ENCODE measurements at places on chromosomes 4 and X.

GRCh38 chrX:153927672-153927921 lies 1.5 kb upstream of the ARHGAP4 start:
- DNase-seq: no peak

- no peak for DNase-seq
Observed at GRCh38 chr4:178577933-178578332, 1135.7 kb upstream of the AGA start.

DNA sequence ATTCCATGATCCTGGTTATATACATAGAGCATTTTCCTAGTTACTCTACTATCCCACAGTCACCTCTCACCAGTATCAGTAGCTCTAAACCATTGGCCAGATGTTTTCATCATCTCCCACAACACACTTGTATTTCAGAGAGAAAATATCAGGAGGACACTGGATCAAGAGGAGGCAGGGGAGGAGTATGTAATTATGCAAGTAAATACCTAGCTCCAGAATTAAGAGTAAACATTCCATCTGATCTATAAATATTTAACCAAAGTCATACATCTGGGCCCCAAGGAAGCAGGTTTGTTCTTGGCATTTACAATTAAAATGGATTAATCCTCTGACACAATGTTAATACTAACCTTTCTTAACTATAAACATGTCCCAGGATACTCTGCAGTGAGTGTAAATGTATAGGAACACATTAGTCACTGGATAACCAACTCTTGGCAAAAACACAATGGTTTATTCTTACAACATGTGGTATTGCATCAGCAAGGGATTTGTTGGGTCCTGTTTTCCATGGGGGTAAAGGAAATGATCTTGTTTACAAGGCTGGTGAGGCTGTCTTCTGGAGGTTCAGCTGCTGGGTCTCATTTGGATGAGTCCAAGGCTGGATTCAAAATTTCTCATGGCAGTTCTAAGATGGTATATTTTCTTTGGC lies 170.1 kb downstream of the ATG4A start:
- no peak for DNase-seq

GRCh38 chr4:2735869-2736268 lies 20.3 kb downstream of the TNIP2 start:
- DNase-seq: no peak

DNA sequence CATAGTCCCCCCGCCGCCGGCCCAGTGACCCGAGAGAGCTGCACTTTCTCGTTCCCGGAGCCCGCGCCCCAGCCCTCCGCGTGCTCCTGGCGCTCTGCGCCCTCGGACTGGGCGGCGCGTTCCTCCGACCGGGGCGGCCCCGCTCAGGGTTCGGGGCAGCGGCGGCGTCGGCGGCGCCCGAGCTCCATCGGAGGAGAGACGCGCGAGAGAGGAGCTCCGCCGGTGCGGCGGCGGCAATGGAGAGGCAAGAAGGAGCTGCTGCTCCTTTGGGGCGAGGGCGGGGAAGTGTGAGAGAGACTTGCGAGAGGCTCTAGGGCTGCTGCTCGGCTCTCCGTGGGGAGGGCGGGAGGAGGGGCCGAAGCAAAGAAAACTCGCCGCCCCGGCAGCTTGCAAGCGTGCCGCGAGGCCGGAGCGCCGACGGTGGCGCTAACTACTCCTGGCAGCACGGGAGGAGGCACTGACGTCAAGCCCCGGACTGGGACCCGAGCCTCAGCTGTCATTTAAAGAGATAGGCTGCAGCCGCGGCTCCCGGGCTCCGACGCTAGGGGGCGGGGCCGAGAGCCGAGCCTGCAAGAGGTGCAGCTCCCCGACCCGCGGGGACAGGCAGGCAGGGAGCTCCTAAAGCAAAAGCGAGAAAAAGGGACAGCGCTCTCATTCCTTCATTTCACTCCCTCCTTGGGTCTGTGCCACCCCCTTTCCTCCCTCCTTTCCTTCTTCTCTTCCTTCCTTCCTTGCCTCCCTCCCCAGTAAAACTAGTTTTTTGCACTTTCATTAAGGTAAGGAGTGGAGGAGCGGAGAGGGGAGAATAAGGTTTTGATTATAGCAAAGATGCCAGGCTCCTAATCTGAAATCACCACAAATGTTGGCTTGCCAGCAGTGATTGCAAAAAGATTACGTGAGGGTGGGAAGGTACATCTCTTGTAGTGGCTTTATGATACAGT lies at the start of gene KCTD8:
TSS of gene KCTD8 (minus strand) at position 289 of the 941 bp plus-strand sequence.
- peak; percentile 37 for DNase-seq

DNA sequence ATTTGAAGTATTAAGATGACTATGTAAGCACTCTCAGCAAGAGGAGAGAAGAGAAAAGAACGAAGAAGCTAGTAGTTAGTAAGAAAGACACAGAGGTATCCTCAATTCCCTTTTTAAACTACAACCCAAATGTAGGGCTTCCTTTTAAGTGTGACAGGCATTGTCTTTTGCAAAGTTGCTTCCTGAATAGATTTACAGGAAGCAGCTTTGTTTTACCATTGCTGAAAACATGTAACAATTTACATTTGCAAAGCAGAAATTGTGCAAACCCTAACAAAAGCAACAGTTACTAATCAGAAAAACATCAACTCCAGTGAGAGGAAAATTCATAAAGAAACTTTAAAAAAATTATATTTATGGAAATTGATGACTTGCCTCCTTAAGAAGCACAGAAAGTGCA lies 96.4 kb downstream of the FAM13A start:
- no peak for DNase-seq

- no peak for DNase-seq
Observed at GRCh38 chrX:134431894-134432293, 28.1 kb upstream of the HPRT1 start.

DNA sequence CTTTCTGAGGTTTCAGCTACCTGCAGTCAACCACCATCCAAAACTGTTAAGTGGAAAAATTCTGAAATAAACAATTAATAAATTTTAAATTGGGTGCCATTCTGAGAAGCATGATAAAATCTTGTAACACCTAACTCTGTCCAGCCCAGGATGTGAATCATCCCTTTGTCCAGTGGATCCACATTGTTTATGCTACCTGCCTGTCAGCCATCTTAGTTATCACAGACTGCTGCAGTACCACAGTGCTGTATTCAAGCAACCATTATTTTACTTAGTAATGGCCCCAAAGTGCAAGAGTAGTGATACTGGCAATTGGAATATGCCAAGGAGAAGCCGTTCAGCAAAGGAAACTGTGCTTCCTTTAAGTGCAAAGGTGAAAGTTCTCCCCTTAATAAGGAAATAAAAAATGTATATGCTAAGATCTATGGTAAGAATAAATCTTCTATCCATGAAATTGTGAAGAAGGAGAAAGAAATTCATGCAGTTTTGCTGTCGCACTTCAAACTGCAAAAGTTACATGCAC lies 20.6 kb downstream of the CAMK2D start:
- DNase-seq: no peak

DNA sequence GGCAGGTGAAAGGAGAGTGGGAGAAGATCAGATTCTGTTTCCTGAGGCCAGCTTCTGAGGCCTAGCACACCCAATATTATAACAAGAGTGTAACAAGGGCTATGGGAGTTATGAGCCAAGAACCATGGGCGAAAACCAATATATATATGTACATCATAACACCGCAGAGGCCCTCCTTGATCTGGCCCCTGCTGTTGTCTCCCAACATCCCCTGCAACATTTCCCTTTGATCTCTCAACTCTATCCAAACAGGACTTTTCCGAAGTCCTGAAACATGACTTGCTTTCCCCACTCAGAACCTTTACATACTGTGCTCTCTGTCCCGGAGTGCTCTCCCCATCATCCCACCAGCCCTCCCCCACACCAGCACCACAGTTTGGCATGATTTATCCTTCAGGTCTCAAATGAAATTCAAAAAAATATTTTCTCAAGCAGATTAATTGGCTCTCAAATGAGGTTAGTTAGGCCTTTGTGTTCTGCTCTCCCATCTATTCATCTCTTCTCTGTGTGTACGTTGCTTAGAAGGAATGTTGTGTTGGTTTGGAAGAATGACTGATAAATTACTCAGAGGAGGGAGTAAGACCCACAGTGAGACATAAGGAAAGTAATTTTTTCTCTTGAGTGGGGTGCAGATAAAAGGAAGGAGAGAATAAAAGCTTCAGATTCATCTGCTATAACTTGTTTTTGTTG lies 58.1 kb upstream of the SMIM10 start:
- DNase-seq: peak; percentile 83

DNA sequence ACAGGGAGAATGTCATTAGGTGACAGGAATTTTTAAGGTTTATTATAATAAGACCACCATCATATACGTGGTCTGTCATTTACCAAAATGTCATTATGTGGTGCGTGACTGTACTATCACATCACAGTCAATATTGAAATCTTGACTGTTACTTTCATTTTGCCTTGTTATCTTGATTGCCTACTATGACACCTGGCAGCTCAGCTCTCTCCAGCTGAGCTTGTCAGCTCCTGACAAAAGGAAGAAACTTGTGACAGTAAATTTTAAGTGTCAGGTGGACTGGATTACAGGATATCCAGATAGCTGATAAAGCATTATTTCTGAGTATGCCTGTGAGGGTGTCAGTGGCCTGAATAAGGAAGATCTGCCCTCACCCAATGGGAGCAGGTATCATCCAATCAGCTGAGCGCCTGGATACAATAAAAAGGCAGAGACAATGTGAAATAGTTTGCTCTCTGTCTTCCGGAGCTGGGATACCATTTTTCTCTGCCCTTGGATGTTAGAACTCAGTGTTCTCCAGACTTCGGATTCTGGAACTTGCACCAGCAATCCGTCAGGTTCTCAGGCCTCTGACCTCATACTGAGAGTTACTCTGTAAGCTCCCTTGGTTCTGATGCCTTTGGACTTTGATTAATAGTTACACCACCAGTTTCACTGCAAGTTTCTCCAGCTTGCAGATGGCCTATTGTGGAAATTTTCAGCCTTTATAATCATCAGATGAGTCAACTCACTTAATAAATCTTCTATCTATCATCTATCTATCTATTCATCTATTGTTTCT lies 1454.7 kb upstream of the IGFBP7 start:
- DNase-seq: no peak

DNA sequence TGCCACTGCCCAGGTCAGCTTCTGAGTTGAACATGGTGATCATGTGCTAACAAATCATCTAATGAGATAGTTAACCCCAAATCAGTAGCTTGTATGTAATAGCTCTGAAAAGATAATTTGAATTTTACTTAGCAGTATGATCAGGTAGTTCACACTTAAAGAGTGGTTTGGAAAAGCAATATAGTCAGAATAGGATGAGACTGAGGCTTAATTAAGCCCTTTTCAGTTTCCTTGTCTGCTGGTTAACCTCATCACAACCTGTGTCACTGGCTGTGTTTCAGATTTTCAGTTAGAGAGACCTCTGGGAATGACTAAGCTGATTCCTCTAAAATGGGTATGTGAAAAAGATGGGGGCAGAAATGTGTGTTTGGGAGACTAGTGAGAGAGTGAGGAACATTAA lies 38.1 kb downstream of the GPR174 start:
- DNase-seq: no peak

- no peak for DNase-seq
Observed at GRCh38 chr4:88567591-88567990, 24.7 kb upstream of the HERC3 start.

DNA sequence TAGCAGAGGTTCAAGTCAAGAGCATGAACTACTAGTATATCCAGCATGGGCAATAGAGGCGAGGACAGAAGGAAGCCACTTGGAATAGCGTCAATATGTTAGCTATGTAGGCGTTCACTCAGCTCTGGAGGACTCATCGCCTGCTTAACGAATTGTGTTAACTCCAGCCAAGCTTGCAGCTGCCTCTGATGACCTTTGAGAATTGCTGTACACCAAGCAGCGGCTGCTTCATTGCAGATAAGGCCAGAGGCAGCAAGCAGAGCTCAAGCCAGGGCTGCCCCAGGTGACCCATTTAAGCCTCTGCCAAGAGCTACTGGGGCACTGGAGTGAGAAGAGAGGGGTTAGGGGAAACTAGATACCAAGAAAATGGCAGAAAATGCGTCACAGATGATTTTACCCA lies 160.2 kb upstream of the IGFBP7 start:
- no peak for DNase-seq

DNA sequence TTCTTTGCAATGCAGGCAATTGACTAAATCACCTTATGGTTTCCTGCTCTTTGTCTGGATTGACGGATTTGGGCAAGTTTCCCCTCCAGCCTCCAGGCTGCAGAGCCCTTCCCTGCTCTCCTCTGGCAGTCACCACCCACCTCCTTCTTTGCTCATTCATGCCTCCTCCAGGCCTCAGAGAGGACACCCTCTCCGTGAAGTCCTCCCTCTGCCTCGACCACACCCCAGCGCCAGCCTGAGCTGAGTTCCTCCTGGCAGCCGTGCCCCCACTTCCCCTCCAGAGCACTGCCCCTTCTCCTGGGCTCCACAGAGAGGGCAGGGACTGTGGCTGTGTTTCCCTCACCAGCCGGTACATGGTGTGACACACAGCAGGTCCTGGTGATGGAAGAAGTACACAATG lies 53.7 kb downstream of the DCTD start:
- no peak for DNase-seq

DNA sequence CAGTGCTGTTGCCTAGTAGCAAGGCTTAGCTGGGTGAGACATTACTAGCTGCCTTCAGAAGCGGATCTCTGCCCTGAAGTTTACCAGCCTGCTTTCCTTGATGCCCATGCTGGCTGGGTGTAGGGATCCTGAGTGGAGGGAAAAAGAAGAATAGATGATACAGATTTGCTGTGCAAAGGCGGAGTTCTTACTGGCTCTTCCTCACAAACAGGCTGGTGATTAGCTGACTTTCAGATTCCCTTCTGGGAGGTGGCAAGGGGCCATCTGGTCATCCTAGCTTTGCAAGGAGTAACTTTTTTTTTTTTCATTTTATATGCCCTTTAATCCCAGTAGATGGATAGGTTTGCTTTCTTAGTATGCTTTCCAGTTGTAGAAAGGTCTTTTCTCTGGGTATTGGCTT lies 44.8 kb downstream of the SMARCA5 start:
- DNase-seq: no peak

DNA sequence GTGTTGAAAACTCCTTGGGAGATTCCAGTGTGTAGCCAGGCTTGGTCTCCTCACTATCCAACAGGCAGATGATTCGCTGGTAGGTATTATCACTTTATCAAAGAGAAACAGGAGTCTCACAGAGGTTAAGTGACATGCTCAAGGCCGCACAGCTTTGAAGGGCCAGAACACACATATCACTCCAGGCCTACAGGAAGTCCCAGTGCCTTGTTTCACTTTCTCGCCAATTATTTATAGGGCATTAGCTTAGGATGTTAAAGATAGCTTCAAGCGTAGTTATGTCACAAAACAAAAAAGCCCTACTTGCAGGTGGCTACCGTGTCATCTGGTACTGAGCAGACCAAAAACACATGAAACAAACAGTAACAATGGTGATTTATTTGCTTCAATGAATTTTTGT lies 13.2 kb downstream of the ATP8A1 start:
- DNase-seq: no peak

DNA sequence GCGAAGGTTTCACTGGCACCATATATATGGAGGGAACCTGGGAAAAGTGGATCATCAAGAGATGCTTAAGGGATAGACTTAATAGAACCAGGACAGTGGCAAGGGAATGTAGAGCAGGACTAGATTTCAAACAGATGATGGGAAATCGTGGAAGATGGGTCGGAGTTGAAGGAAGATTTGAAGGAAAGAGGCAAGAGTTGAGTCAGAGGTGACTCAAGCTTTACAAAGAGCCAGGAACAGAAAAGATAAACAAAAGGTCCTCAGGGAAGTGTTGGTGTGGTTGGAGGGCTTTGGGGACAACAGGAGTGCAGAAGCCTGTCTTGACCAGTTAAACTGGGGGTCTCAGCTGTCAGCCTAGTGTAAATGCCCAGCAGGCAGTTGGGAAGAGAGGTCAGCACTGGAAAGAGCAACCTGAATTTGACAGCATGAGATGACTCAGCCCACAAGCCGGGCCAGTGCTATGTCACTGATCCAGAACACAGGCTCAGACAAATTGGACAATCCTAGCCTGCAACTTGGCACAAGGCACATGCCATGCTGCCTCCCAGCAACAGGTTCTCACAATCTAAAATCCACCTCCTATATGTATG lies 230.5 kb downstream of the IDS start:
- no peak for DNase-seq

- no peak for DNase-seq
Observed at GRCh38 chrX:7055386-7056137, 92.0 kb upstream of the STS start.

Data from kidney glomerular epithelial cell (primary cell).